ENCODE measurements at places on chromosomes 12 and 14. TPM values are rescaled to one million over a fixed set of nuclear protein-coding genes. Genes with fewer than 3 reads are reported as not detected.
A peak's percentile ranks its signal among the peaks of the same experiment; 100 is the strongest.

DNA sequence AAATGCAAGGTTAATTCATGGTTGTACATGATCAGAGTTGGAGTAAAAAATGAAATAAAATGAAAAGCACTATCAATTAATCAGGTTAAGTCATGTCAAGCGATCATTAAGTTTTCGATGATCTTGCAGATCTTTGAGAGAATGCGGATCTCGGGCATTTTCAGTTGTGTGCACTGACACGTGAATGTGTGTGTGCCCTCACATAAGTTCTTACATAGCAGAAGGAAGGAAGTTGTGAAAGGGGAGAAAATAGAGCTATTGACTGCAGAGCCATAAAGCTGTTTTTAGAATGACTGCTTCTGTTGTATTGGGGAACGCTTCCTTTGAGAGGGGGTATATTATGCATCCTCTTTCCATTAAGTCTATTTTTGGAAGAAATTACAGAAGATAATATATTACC, 101.3 kb downstream of the HMGA2 start:
- DNase-seq = no peak

DNA sequence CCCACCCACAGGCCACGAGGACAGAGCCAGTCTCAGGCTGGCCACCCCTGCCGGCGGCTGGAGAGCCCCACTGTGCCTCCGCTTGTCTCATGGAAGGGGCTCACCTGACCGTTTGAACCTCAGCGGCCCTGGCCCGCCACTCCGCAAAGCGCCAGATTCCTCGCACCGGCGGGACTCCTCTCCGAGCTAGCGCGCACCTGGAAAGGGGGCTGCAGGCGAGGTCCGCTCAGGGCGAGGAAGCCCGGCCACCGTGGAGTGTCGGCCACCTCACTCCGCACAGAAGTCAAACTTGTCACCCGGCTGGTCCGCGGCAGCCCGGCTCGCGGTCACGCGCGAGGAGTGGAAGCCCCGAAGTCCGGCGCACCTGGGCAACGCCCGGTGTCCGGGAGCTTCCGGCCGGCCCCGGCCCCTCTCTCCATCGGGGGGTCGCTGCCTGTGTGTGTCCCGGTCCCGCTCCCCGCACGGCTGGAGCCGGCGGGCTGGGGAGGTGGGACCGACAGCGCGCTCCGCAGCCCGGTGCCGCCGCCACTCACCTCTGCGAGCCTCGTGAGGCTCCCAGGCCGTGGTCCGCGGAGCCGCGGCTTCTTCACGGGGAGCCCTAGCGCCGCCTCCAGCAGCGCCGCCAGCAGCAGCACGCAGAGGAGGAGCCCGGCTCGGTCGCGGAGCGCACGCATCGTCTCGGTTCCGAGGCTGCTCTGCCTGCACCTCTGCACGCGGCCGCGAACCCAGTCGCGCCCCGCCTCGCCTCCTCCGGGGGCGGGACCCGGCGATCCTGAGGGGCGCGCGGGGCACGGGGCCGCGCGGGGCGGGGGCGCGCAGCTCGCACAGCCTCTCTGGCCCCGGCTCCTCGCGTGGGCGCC, at the start of gene ISM2:
Gene ISM2, minus strand, starts transcription at position 697 of the 860 bp plus-strand sequence. Its CDS starts 23 bp downstream, at position 674.
- peak; percentile 65 for DNase-seq

- DNase-seq = no peak
These were observed 110.9 kb upstream of the CCDC196 start for GRCh38 chr14:66375046-66375964.

DNA sequence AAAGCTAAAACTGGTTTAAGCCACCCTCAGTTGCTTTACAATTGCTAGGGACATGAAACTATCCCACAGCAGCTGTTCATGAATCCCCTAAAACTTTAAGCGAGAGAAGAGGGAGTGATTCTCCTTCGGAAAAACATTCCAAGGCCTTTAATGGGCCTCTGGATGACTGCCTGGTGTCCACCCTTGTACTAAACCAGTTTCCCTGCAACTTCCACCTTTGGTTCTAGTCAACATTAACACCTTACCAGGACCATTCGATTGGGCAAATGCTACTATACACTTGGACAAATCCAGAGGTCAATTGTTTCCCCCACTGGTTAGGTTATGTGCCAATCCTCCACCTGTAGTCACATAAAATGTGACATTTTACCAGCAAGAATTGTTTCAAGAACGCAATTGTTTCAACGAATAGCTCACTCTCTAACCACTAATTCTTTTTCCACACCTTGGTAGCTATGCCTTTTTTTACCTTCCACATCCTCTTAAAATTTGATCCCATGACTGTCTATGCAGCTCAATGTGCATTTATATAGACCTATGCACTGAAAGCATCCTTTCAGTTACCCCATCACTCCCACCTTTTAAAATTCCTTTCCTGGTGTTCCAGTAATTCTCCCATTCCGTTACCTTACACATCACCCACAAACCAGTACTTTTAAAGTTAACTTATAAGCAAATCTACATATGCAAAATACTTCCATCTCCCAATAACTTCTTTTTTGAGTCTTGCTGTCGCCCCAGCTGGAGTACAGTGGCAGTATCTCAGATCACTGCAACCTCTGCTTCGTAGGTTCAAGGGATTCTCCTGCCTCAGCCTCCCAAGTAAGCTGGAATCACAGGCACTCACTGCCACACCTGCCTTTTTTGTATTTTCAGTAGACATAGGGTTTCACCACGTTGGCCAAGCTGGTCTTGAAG, 3.6 kb downstream of the UBC start:
- no peak for DNase-seq

- DNase-seq = no peak
These were observed 57.9 kb upstream of the KCNA5 start for GRCh38 chr12:4985820-4986219.

DNA sequence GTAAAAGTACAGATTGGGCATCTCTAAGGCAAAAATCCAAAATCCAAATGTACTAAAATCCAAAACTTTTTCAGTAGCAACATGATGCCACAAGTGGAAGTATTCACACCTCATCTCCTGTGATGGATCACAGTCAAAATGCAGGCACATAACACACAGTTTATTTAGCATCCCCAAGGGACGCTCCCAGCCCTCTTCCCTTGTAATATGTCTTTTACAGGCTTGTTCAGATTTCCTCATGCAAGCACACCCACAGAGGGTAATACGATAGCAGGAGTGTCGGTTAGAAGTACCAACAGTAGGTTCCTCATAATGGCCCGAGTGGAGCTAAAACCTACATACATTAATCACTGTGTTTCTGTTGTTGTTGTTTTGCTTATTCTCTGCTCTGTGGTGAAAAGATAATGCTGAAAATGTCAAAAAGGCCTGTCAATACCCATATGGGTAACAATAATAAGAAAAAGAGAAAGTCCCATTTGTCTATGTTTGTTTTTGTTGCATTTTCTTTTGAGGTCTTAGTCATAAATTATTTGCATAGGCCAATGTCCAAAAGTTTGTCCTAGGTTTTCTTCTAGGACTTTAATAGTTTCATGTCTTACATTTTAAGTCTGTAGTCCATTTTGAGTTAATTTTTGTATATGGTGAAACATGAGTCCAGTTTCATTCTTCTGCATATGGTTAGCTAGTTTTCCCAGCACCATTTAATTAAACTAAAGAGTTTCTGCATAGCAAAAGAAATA, 133.1 kb downstream of the LRIG3 start:
- DNase-seq = no peak

The MYH7 gene
- total RNA-seq = 0.12 TPM

DNA sequence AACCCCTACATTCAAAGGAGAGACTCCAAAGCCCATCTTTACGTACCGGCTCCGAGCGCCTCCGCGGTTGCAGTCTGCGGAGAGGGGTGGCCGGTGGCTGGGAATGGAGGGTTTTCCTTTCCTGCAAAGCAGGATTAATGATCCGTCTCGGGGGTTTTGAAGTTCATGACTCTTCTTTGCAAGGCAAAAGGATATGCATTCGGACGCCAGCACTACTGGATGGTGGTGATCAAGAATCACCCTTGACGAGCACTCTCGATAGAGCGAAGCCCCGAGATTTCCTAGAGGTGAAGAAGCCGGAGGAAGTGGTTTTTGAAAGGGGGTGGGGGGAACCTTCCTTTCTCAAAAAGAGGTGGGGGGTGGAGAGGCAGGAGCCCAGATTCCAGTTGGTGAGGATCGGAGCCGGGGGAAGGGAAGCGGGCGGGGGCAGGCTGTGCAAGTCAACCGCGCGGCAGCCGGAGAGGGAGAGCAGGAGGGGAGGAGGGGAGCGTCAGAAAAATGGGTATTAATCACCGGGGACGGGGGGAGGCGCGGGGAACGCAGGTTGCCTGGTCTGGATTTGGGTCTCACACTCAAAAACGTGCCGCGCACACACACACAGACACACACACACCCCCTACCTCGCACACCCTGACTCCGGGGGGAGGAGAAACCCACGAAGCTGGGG, at the start of gene GRIN2B:
Gene GRIN2B, minus strand, starts transcription at position 307 of the 667 bp plus-strand sequence. CDS start 115,394 bp downstream, outside the sequence.
- DNase-seq = no peak

DNA sequence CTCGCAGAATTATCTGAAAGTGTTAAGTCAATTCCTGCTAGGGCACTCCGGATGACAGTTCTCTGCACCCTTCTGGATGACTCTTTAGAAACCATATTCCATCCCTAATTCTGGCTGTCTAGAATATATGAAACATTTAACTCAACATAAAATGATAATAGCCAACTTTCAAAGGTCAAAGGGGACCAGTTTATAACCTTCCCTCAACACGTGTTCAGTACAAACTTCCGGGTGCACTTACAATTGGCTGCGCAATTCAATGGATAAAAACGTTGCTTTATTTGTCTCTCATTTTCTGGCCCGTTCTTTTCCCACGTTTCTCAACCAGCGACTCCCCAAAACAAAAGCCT, 1.3 kb downstream of the SBNO1 start:
- no peak for DNase-seq

- no peak for DNase-seq
These were observed 76.4 kb upstream of the TMEM132C start for GRCh38 chr12:128190614-128191013.
